ENCODE measurements at places on chromosomes 5 and 9.

- no peak for DNase-seq
Observed at GRCh38 chr5:97422678-97423077, 239.6 kb upstream of the RIOK2 start.

GRCh38 chr5:10733426-10733825 lies 27.6 kb downstream of the DAP start:
- no peak for DNase-seq

- no peak for DNase-seq
Observed at GRCh38 chr5:40224421-40224820, 455.3 kb upstream of the PTGER4 start.

DNA sequence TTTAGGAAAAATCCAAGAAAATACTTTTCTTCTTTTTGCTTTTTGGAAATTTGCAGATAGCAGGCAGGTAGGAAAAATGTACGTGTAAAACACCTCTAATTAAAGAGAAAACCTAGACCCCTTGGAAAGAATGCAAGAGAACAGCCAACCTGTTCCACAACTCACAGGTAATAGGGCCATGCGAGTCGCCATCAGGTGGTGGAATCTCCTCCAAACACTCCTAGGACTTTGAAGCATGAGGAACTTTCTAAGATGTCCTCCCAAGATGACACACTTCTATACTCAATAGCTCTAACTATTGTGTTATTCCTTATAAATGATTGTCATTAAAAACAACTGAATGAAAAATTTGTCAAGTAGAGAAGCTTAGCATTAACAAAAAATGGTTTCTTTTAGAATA lies 174.0 kb downstream of the TMC1 start:
- no peak for DNase-seq

DNA sequence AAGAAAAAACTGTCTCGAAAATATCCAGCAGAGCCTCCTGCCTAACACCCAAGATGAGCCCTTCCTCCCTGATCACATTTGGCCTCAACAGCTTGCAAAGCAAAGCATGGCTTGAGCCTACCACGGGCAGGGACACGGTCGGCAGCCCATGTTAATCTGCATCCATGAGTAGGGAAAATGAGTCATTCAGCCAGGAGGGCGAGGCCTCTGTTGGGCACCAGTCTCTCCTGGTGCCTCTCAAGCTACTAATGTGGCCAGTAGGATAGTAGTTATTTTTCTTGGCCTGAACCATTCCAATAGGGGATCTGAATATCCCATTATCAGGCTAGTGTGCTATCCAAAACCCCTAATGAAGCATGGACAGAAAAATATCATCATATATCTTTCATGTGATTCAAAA lies 43.0 kb upstream of the SHB start:
- DNase-seq: no peak

DNA sequence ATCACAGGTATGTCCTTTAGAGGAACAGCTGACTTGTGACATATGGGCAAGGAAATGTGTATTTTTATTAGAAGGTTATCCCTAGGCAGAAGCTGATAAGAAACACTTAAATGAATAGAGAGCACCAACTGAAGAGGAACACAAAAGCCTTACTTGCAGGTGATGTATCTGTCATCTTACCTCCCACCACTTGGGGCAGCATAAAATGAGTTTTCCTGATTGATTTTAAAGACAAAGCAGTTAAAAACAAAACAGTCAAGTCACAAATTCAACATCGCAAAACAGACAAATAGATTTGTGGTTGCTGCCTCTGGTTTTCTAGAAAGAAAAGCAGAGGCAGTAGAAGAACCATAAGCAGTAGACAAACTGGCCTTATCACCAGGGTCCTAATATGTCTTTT lies 302.4 kb upstream of the ZNF462 start:
- no peak for DNase-seq

DNA sequence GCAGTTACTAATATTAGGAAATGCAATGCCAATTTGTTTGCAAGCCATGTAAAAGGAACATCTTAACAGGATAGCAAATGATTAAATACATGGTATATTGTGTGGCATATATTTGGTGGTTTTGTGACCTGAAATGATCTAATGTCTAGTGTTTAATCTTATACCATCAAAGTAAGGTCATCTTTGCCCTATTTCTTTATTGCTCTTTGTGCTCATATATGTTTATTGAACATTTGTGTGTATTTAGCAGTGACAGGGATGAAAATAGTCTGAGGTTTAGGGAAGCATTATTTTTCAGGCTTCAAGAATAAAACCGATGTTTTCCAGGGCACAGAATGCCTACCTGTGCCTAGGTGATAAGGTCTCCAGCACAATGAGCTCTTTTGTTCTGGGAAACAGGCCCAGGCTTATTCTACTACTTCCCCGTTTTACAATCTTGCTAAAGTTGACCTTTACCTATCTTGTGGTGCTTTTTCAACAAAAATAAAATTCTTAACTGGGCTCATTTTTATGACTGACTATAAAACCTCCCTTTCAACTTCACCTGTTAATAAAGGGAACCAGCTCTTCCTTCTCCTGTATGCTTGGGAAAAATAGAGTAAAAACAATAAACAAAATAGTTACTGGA lies 105.6 kb upstream of the ANKH start:
- DNase-seq: no peak

- DNase-seq: no peak
Observed at GRCh38 chr5:64727150-64727549, 36.8 kb downstream of the SHISAL2B start.

DNA sequence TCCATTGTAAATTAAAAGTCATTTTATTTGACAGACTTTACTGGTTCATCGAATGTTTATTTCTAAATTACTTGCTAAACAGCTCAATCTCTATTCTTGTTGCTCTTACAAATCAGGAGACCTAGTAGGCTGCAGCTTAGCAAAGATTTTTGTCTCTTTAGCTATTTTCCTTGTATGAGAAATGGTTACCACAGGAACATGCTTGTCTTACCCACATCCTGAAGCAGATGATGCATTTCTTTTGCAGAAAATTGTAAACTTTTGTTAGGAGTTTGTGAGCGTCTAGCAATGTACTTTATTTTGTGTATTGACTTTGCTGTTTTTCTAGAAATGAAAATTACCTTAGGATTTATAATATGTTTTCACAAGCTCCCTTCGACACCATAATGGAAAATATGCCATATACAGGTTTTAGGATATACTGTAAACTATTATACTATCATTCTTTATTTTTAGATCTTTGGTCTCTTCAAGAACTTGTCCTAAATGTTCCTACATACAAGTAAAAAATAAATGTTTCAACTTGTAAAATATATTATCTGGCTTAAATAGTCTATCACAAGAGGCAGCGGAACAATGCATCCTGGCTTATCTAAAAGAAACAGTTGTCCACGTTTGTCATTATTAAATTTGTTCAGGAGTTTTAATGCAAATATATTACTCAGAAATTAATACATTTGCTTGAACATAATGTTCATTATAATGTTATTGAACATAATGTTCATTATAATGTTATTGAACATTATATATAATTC lies 54.1 kb downstream of the SPEF2 start:
- DNase-seq: no peak

GRCh38 chr9:128913995-128914772 lies 6.6 kb upstream of the PHYHD1 start:
- no peak for DNase-seq

GRCh38 chr5:116361171-116361967 lies 213.3 kb downstream of the SEMA6A start:
- DNase-seq: no peak

GRCh38 chr9:113238859-113239232 lies 17.5 kb downstream of the SLC31A1 start:
- no peak for DNase-seq

- no peak for DNase-seq
Observed at GRCh38 chr5:135244620-135245021, 154.4 kb downstream of the MACROH2A1 start.

DNA sequence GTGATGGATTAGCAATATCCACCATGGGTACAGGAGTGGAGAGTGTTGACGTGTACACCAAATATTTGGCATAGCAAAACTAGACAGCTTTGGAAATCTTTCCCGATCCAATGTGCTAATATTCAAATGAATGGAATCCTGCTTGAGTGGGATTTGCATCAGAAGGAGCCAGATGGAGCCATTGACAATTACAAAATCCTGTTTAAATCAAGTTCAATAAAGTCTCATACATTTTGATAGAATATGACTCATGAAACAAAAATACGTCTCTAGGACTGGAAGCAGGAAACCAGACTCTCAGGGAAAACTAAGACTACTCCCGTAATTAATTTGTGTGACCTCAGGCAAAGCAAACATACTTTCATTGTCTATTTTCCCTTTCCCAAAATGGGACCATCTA lies 13.0 kb downstream of the TNC start:
- no peak for DNase-seq

- no peak for DNase-seq
Observed at GRCh38 chr9:115548609-115549260, 430.8 kb upstream of the TNC start.

GRCh38 chr5:14204785-14205321 lies 61.7 kb downstream of the TRIO start:
- DNase-seq: no peak

DNA sequence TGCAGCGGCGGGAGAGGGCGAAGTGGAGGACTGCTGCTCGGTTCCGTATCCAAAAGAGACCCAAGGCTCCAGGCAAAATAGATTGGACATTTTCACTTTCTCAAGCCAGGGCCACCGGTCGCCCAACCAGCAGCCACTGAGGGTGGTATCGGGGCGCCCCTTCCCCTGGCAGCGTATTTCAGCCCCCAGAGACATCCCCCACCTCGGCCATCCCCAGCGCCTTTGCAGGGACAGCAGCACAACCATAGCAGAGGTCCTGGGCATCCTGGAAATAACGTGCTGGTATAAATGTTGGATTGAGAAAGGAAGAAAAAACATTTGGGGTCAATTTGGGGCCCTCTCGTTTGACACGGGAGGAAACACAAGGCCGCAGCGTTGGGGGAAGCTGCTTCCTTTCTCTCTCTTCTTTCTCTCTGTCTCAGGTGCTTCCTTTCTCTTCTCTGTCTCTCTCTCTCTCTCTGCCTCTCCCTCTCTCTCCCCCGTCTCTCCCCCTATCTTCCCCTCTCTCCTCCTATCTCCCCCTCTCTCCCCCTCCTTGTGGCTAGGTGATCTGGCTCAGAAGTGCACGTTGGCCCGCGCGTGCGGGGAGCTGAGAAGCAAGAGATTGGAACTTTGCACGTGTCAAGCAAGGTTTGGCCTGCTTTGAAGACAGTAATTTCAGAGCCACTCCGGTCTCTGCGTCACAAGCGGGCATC lies 624 bp upstream of the RETREG1 start:
- no peak for DNase-seq

DNA sequence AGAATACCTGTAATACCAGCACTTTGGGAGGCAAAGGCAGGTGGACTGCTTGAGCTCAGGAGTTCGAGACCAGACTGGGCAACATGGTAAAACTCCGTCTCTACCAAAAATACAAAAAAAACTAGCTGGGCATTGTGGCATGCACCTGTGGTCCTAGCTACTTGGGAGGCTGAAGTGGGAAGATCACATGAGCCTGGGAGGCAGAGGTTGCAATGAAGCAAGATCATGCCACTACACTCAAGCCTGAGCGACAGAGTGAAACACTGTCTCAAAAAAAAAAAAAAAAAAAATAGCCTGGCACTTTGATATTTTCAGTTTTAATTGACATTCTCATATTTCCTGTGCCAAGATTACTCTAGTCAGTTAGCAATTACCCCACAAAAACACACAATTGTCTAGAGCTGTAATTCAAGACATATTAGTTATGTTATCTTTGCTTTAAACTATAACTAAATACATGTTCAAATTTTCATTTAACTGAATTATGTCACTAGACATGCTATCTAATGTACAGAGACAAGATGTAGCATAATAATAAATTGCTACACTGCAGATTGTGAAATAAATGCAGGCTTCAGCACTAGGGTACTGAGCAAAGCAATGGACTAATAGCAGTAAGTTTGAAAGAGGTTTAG lies 378.2 kb upstream of the GRAMD2B start:
- DNase-seq: no peak

DNA sequence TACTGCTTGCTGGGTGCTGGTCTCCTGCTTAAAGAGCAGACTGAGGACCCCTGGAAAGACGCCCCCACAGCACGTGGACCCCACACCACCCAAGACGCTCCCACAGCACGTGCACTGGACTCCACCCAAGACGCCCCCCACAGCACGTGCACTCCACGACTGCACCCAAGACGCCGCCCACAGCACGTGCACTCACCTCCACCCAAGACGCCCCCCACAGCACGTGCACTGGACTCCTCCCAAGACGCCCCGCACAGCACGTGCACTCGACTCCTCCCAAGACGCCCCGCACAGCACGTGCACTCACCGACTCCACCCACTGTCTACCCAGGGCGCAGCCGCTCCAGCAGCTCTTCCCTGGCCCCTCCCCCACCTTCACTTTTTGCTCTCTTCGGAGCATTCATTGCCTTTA lies 50.5 kb downstream of the EHMT1 start:
- no peak for DNase-seq

GRCh38 chr9:72454871-72455491 lies 66.4 kb upstream of the TMC1 start:
- DNase-seq: no peak

- peak; percentile 12 for DNase-seq
Observed at GRCh38 chr9:94743035-94743954, 16.8 kb downstream of the AOPEP start.

- DNase-seq: peak; percentile 26
Observed at GRCh38 chr9:92482329-92482728, at the start of gene ASPN. Gene ASPN (minus strand): TSS chr9:92482506.

GRCh38 chr5:78923622-78923970 lies 61.5 kb downstream of the ARSB start:
- DNase-seq: no peak

GRCh38 chr9:7507566-7508270 lies 291.9 kb downstream of the DMAC1 start:
- no peak for DNase-seq

DNA sequence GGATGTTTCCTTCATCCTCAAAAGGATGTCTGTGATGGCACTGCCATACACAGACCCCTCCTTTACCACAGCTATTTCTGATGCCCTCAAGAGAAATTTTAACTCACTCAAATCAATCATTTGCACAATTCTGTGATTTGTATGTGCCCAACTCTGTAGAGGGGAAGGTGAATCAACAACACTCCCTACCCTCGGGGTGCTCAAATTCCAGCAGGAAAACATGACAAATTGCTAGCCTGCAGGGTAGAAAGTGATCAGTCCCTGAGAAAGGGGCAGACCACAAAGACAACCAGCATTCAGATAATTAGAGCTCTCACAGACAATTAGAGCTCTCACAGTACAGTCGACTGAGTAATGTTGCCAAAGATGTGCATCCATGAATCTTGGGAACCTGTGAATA lies 45.3 kb upstream of the FOXE1 start:
- DNase-seq: no peak

DNA sequence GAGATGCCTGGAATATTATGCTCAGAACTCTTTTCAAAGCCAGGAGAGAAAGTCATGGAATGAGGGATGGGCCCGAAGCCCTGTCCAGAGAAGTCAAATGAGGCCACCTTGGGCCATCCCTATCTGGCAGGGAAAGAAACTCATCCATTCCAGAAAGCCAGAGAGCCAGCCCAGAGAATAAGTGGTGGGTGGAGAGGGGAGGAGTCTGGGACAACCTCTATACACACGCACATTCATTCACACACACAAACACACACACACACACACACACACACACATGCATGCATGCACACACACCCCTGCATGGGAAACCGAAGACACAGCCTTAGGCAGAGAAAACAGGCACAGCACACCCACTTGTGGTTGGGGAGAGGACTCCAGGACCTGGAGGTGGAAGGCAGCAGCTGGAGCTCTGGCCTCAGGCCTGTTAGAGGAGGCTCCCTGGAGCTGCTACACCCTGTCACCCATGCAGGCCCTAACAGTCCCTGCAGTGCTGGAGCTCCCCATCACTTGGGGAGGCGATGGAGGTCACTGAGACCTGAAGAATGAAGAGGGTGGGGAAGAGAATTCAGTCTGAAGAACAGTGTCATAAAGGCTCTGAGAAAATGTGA lies 38.0 kb downstream of the TGFBI start:
- no peak for DNase-seq

All from smooth muscle cell of the brain vasculature (primary cell).